Natural killer cell (primary cell): ENCODE measurements at places on chromosomes 2 and 18. TPM values are rescaled to one million over a fixed set of nuclear protein-coding genes. Genes with fewer than 3 reads are reported as not detected.

LRP2 gene
- not detected for total RNA-seq

NEURL3 gene
- total RNA-seq = not detected

UGT1A10 gene
- not detected for total RNA-seq

ZBTB7C gene
- not detected for total RNA-seq

ADCYAP1 gene
- total RNA-seq = not detected
